ENCODE measurements at places on chromosomes 1 and 21. TPM values are rescaled to one million over a fixed set of nuclear protein-coding genes. Genes with fewer than 3 reads are reported as not detected.

The RBM11 gene
- polyA plus RNA-seq, result 2.9 TPM

The IER5 gene
- polyA plus RNA-seq, result 12.4 TPM

The HAX1 gene
- 200 TPM for polyA plus RNA-seq

The MAN1C1 gene
- polyA plus RNA-seq, result 56.4 TPM

The CFAP107 gene
- polyA plus RNA-seq, result not detected

The TACSTD2 gene
- 0.39 TPM for polyA plus RNA-seq

The LAMTOR2 gene
- polyA plus RNA-seq, result 126 TPM

The AZIN2 gene
- polyA plus RNA-seq, result 24.2 TPM

The IQGAP3 gene
- polyA plus RNA-seq, result 16.6 TPM

The MSTO1 gene
- polyA plus RNA-seq, result 12.4 TPM

The DNAJC28 gene
- 0.85 TPM for polyA plus RNA-seq

The BCL2L15 gene
- polyA plus RNA-seq, result not detected

The VAMP4 gene
- 4.6 TPM for polyA plus RNA-seq

The FAM20B gene
- polyA plus RNA-seq, result 21.2 TPM

The DEGS1 gene
- polyA plus RNA-seq, result 47.3 TPM

The GJC2 gene
- polyA plus RNA-seq, result 22.7 TPM

The KISS1 gene
- 0.76 TPM for polyA plus RNA-seq

The CELA2A gene
- polyA plus RNA-seq, result not detected

The CXADR gene
- 17.3 TPM for polyA plus RNA-seq

The F3 gene
- polyA plus RNA-seq, result 13.9 TPM

The MX2 gene
- polyA plus RNA-seq, result 0.93 TPM

The C2CD2 gene
- 6.0 TPM for polyA plus RNA-seq

The GNG12 gene
- 7.6 TPM for polyA plus RNA-seq

The OLFML2B gene
- 3.4 TPM for polyA plus RNA-seq

The LHX8 gene
- polyA plus RNA-seq, result not detected

The PCAT6 gene
- polyA plus RNA-seq, result 14.5 TPM

Measured in brain (organoid and tissue), 16 donors.